ENCODE measurements at places on chromosomes 6 and 20.

DNA sequence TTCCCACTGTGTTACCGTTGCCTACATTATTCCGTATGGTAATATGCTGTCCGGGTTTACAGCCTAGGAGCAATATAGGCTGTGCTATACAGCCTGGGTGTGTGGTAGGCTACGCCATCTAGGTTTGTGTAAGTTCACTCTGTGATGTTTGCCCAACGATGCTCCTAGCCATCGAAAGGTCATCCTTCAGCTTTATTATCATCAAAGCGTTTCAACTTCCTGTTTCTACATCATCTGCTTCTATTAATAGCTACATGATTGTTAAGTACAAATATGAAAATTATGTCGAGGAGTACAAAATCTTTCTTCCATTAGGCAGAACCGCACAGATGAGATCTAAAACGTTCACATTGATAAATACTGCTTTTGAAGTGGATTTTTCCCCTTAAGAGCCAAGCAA, 69.9 kb downstream of the PPP1R14C start:
- no peak for DNase-seq

GRCh38 chr6:169700296-169700695, 1.5 kb downstream of the WDR27 start:
- DNase-seq = no peak

DNA sequence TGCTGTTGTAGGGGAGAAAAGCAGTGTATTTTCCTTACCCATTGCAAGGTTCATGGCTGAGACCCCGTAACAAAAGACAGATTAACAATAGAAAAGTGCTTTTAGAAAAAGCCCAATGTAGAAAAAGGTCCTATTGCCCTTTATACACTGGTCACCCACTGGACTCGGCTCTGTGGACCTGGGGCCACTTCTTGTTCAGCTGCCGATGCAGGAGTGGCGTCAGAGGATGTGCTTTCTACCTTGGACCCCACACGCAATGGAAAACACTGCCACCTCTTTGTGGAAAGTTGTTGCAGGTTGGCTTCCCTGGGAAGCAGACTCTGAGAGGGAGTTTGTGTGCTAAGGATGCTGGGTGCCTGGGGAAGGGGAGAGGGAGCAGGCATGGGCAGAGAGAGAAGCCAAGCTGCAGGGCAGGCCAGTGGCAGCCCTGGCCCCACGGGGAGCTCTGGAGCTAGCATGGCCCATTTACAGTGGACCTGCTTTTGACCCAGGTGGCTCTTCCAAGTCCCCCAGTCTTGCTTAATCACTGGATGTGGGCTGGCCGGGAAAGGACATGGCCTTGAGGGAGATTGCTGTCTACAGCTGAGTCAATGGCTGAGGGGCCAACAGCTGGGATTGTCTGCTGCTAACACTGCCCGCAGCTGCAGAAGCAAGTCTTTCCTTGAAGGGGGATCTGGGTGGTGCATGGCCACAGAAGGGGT, 142.9 kb downstream of the CDC5L start:
- DNase-seq = no peak

DNA sequence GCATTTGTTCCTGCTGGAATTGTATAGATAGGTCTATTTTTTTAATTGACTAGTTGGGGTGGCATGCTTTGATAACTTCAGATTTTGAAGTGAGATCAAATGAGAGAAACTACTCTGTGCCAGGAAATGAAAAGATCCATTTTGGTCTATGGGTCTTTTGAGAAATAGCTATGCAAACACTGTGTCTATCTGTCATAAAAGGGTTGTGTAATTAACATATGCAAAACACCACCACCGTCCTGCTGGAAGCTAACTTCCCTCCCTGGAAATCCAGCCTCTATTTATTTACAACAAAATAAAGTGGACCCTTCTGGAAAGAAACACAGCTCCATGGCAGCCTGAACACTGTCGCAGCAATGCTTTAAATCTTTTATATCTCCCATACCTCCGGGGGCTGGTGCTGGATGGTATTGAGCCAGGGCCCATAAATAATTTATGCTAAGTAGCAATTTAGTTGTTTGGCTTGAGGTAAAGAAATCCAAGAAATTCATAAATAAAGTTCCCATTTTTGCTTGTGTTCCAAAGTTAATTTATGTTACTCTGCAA, 244.2 kb upstream of the POU3F2 start:
- DNase-seq = no peak

GRCh38 chr6:79796197-79796596, 151.2 kb downstream of the ELOVL4 start:
- DNase-seq = no peak

- DNase-seq = no peak
These were observed 3.8 kb downstream of the TRAF3IP2 start for GRCh38 chr6:111601886-111602285.

DNA sequence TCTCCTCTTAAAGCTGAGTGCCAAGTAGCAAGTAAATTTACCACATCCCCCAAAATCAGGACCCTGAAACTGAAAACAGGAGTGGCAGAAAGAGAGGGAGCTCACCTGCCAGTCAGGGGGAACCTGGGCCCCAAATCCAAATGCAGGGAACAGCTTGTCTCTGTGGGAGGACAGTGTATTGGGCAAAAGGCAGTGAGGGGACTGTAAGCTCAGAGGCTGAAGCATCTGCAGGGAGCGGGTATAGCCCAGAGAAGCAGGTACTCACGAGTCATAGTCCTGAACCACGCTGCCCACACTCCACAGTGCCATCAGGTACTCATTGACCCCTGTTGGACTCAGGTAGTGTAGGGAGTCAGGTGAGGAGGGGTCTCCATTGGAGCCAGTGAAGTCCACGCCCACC, 15.0 kb downstream of the SPAG4 start:
- DNase-seq = no peak

All from C1 segment of cervical spinal cord (tissue), 14 donors.